ENCODE measurements at places on chromosomes 7 and 10.

- DNase-seq, result no peak
- H3K27me3 ChIP-seq, result no peaks in the 10 kb centered on the region
- H3K36me3 ChIP-seq, result no peaks in the 10 kb centered on the region
- H3K4me1 ChIP-seq, result no peaks in the 10 kb centered on the region
These were observed 81.9 kb downstream of the BMPER start for GRCh38 chr7:33986951-33987947.

DNA sequence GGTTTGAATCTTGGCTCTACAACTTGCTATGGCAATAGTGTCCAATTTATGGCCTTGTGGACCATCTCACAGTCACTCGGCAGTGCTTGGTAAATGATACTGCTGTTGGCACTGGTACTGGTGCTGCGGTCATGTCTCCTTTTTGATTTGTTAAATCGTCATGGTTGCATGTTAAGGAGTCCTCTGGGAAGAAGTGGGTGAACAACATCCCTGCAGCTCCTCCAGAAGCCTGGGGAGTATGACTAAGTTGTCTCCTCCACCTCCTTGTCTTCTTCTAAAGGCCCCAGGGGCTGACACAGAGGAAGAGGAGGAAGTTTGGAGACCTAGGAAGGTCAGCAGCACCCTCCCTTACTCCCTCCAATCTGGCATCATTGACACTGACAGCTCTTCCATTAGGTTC is 8.5 kb downstream of the ITPRIP start:
- peak overlapping the region; percentile 94 for H3K27ac ChIP-seq
- DNase-seq, result no peak
- peaks cover 12% of the 10 kb centered on the region for H3K36me3 ChIP-seq

DNA sequence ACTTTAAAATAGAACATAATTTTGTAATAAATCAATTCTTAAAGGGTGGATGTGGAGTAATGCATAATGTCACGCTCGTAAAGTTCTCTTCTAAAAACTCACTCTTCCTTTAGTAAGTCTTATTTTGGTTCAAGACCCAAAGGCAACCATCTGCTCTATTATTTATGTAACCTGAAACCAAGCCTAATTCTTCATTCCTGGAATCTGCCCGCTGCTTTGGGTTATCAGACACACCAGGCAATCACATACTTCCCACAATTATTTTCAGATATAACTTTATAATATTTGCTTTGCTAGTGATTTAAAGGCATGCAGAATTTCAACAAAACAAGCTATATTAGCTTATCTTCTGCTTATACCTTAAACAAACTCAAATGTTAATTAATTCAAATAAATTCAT is 39.0 kb downstream of the RAB11FIP2 start:
- no peak overlapping the region for H3K4me3 ChIP-seq
- peaks cover 20% of the 10 kb centered on the region for H3K36me3 ChIP-seq
- no peaks in the 10 kb centered on the region for H3K27me3 ChIP-seq
- no peaks in the 10 kb centered on the region for H3K4me1 ChIP-seq

DNA sequence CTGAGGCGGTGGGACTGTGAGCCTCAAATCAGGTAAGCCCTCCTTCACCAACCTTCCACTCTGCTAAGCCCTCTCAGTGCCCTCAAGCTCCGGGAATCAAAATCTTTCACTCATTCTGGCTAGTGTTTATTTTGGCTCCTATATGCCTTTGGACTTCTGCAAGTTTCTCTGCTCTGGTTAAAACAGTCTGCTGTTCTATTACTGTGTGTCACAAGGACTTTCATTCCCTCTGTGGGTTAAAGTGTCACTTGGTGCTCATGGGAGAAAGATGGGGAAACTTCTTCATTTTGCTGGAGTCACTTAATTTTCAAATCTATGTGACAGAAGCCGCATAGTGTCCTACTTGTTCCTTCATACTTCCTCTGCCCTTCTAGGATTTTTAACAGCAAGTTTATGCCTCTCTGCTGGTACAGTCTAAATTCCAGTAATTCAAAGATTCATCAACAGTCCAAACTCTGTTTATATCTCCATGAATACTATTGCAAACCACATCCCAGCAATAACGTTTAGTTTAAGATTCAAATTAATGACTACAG is 61.3 kb downstream of the CD36 start:
- H3K36me3 ChIP-seq, result no peaks in the 10 kb centered on the region
- H3K4me1 ChIP-seq, result no peaks in the 10 kb centered on the region
- no peak for DNase-seq
- H3K4me3 ChIP-seq, result no peak overlapping the region
- H3K27me3 ChIP-seq, result no peaks in the 10 kb centered on the region

GRCh38 chr7:27175626-27176523 is 1.8 kb upstream of the HOXA10 start:
- no peak for DNase-seq
- H3K36me3 ChIP-seq, result no peaks in the 10 kb centered on the region
- no peak overlapping the region for H3K27ac ChIP-seq
- H3K27me3 ChIP-seq, result peaks cover 68% of the 10 kb centered on the region
- H3K4me1 ChIP-seq, result peaks cover 40% of the 10 kb centered on the region
- H3K4me3 ChIP-seq, result no peak overlapping the region

GRCh38 chr7:155547161-155547791 is 917 bp upstream of the CNPY1 start:
- no peaks in the 10 kb centered on the region for H3K36me3 ChIP-seq
- no peak overlapping the region for H3K27ac ChIP-seq
- no peak for DNase-seq
- H3K27me3 ChIP-seq, result no peaks in the 10 kb centered on the region

GRCh38 chr10:79304479-79305087 is 42.7 kb upstream of the PPIF start:
- H3K27ac ChIP-seq, result no peak overlapping the region
- peaks cover under 1% of the 10 kb centered on the region for H3K4me1 ChIP-seq
- no peak for DNase-seq
- no peak overlapping the region for H3K4me3 ChIP-seq

- H3K27me3 ChIP-seq, result no peaks in the 10 kb centered on the region
- no peak for DNase-seq
- no peaks in the 10 kb centered on the region for H3K4me1 ChIP-seq
- no peaks in the 10 kb centered on the region for H3K36me3 ChIP-seq
- H3K27ac ChIP-seq, result no peak overlapping the region
These were observed 373.0 kb upstream of the SMIM30 start for GRCh38 chr7:113491305-113491704.

DNA sequence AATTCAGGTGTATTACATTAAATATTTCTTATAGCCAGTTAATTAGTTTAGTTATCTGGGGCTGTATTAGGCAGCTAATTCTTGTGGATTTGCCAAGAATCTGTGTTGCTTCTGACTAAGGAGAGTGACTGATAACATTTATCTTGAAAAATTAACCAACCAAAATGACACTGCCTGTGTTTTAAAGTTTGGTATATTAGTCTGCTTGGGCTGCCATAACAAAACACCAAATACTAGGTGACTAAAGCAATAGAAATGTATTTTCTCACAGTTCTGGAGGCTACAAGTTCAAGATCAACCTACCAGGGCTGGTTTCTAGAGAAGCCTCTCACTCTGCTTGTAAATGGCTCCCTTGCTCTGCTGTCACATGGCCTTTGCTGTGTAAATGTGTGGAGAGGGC is 12.9 kb downstream of the EXOC4 start:
- no peak overlapping the region for H3K4me3 ChIP-seq
- H3K27ac ChIP-seq, result no peak overlapping the region
- no peak for DNase-seq
- H3K27me3 ChIP-seq, result no peaks in the 10 kb centered on the region
- no peaks in the 10 kb centered on the region for H3K4me1 ChIP-seq

GRCh38 chr7:108280136-108280535 is 150.0 kb upstream of the LAMB4 start:
- H3K4me1 ChIP-seq, result no peaks in the 10 kb centered on the region
- no peak overlapping the region for H3K4me3 ChIP-seq
- no peak overlapping the region for H3K27ac ChIP-seq
- no peak for DNase-seq
- H3K36me3 ChIP-seq, result no peaks in the 10 kb centered on the region

- no peak overlapping the region for H3K27ac ChIP-seq
- no peak for DNase-seq
- H3K36me3 ChIP-seq, result no peaks in the 10 kb centered on the region
- no peaks in the 10 kb centered on the region for H3K27me3 ChIP-seq
- H3K4me1 ChIP-seq, result no peaks in the 10 kb centered on the region
- H3K4me3 ChIP-seq, result no peak overlapping the region
These were observed 718.2 kb downstream of the LRMDA start for GRCh38 chr10:76149602-76150138.

DNA sequence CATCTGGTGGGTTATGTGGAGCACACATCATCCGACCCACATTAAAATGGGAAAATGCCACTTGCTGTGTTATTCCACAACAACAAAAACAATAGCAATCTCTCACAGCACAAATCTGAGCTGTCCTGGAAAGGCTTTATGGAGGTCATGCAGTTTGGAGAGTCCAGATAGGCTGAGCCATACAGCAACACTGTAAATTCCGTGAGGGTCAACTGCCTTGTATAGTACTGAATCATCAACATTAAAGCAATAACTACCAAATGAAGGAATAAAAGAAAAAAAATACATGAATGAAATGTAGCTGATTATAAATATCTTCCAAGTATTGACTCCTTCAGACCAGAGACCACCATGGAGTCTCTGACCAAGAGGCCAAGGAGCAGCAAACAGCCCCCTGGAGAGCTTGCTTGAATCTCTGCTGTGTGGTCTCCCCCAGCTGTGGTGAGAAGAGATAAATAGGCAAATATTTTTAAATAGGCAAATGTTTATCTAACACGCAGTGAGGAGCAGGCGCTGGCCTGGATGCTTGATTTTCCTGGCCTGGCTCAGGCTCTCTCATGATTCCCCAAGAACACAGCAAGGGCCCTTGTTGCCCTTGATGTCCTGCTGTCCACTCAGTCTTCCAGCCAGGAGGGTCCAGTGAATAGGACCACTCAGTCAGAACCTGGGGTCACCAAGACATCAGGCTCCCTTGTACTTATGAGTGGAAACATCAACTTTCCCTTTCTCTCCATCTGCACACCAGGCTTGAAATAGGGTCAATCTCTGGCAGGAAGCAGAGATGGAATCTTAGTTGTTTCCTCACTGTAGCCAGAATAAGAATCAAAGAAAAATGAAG is 1021.3 kb downstream of the XPNPEP1 start:
- H3K4me1 ChIP-seq, result no peaks in the 10 kb centered on the region
- H3K27ac ChIP-seq, result no peak overlapping the region
- DNase-seq, result no peak
- H3K36me3 ChIP-seq, result no peaks in the 10 kb centered on the region
- no peaks in the 10 kb centered on the region for H3K27me3 ChIP-seq

GRCh38 chr10:71293446-71294084 is 25.5 kb upstream of the SLC29A3 start:
- no peak overlapping the region for H3K27ac ChIP-seq
- no peak overlapping the region for H3K4me3 ChIP-seq
- no peaks in the 10 kb centered on the region for H3K27me3 ChIP-seq
- H3K4me1 ChIP-seq, result peaks cover under 1% of the 10 kb centered on the region
- no peaks in the 10 kb centered on the region for H3K36me3 ChIP-seq

DNA sequence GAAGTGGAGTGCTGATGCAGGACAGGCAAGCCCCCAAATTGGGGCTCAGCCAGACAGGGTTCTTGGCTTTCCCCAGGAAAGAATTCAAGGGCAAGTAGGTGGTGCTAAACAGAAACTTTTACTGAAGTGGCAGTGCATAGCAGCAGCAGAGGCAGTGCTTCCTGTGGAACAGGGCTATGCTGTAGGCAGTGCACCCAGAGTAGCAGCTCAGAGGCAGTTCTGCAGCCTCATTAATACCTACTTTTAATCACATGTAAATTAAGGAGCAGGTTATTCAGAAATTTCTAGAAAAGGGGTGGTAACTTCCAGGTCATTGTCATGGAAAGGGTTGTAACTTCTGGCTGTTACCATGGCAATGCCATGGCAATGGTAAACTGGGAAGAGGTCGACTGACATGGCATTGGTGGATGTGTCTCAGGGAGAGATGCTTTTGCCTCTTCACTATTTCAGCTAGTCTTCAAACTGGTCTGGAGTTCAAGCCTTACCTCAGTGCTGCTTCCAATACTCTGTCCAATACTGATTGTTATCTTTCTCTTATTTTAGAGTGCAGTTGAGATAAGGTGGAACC is 29.2 kb downstream of the PRSS58 start:
- no peaks in the 10 kb centered on the region for H3K4me1 ChIP-seq
- no peak for DNase-seq
- H3K4me3 ChIP-seq, result no peak overlapping the region
- no peaks in the 10 kb centered on the region for H3K36me3 ChIP-seq

DNA sequence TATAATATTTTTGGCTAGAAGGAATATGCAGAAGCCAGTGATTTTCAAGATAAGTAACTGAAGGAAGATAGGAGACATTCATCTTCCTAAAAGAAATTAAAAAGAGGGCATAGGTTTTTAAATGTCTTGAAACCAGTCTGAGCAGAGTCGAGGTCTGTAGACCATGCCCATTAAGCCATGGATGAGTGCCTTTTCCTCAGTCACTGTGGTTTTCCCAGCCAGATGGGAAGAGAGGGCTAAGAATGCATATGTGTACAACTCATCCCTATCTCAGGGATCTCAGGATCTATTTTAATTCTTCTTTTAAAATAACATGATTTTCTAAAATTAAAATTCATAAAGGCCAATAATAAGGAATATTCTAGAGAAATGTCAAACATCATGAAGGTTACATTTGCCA is 112.8 kb downstream of the PPP1R3A start:
- H3K4me1 ChIP-seq, result no peaks in the 10 kb centered on the region
- no peak overlapping the region for H3K4me3 ChIP-seq
- DNase-seq, result no peak

GRCh38 chr7:91228327-91228726 is 35.9 kb upstream of the FZD1 start:
- no peak overlapping the region for H3K4me3 ChIP-seq
- no peaks in the 10 kb centered on the region for H3K4me1 ChIP-seq
- no peaks in the 10 kb centered on the region for H3K36me3 ChIP-seq
- no peak overlapping the region for H3K27ac ChIP-seq

- H3K4me3 ChIP-seq, result no peak overlapping the region
- no peaks in the 10 kb centered on the region for H3K36me3 ChIP-seq
- no peak for DNase-seq
- H3K4me1 ChIP-seq, result peaks cover 3% of the 10 kb centered on the region
These were observed 5.2 kb upstream of the HOXA2 start for GRCh38 chr7:27107391-27108381.

DNA sequence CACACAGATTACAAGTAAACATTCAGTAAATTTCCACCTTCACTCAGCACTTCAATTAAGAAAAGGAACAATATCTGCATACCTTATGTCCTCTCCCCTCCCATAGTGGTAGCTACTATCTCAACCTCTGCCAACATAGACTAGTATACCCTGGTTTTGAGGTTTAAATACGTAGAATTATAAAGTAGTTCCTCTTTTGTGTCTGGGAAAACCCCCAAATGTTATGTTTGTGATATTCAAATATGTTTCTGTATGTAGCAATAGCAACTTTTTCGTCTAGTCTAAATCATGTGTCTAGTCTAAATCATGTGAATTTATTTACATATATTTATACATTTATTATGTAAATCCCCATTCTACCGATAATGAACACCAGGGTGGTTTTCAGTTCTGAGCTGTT is 13.2 kb upstream of the CAMK2B start:
- no peaks in the 10 kb centered on the region for H3K36me3 ChIP-seq
- H3K4me3 ChIP-seq, result no peak overlapping the region
- no peaks in the 10 kb centered on the region for H3K4me1 ChIP-seq
- no peak overlapping the region for H3K27ac ChIP-seq
- no peak for DNase-seq

GRCh38 chr7:73844131-73844547 is 1.8 kb upstream of the METTL27 start:
- no peak for DNase-seq
- H3K4me1 ChIP-seq, result peaks cover 22% of the 10 kb centered on the region
- H3K4me3 ChIP-seq, result no peak overlapping the region
- no peak overlapping the region for H3K27ac ChIP-seq
- no peaks in the 10 kb centered on the region for H3K27me3 ChIP-seq

GRCh38 chr10:7967035-7967434 is 87.5 kb upstream of the GATA3 start:
- H3K27me3 ChIP-seq, result no peaks in the 10 kb centered on the region
- no peak for DNase-seq
- H3K4me3 ChIP-seq, result no peak overlapping the region
- H3K36me3 ChIP-seq, result peaks cover 14% of the 10 kb centered on the region
- H3K27ac ChIP-seq, result no peak overlapping the region

Measured in natural killer cell (primary cell).